ENCODE measurements at places on chromosomes 11 and 22. TPM values are rescaled to one million over a fixed set of nuclear protein-coding genes. Genes with fewer than 3 reads are reported as not detected.
A peak's percentile ranks its signal among the peaks of the same experiment; 100 is the strongest.

OR5A2 gene
- total RNA-seq = not detected

DNA sequence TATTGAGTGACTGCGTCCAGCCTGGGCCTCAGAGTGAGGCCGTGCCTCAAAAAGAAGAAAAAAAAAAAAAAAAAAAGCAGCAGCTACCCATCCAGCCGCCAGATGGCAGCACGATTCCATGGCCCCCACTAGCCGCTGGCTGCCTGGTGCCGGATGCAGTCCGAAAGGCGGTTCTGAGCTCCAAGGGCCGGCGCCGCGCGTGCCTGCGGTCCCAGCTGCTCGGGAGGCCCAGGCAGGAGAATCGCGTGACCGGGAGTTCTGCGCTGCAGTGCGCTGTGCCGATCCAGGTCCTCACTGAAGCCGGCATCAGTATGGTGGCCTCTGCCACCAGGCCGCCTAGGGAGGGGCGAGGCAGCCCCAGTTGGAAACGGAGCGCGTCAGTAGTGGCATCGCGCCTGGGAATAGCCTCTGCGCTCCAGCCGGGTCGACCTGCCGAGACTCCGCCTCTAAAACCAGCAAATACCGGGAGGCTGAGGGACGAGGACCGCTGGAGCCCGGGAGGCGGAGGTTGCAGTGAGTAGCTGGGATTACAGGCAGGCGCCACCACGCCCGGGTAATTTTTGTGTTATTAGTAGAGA lies 19.3 kb downstream of the SCARF2 start:
- peak; percentile 69 for DNase-seq

DNA sequence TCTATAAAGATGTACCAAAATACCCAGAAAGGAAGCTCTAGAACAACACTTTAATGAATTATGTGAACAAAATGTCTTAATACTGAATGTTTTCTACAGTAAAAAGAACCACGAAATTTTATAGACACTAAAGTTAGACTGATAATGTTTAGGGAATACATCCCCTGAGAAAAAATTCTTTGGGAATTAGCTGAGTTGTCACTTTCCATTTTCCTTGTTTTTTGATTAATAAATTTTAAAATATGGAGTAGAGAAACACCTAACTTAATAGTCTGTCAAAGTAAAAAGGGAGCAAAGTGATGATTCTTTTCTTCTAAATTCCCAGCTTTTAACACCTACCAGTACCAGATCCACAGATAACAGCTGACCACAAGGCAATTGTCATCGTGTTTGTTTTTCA lies 23.1 kb upstream of the SCN3B start:
- DNase-seq = no peak

GRCh38 chr22:26437694-26438392 lies 8.8 kb downstream of the ASPHD2 start:
- DNase-seq = no peak

DNA sequence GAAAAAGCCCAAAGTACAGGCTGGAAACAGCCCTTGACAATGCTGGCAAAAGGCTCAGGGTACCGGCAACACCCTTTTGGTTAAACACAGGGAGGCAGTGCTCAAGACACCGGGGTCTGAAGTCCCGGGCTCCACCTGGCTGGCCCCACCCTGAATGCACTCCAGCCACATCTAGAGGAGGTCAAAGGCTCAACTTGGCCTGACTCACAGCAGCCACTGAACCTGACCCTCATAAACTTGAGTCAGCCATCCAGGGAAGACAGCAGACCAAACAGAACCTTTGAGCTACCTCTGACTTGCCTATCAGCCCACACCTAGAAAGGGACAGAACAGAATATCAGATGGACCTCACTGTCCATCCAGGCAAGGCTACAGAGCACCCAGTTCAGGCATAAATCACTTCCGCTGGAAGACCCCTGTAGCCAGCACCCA lies 3.8 kb downstream of the CFL1 start:
- no peak for DNase-seq

All from neural crest cell (in vitro differentiated cells).